ENCODE measurements at places on chromosomes 1 and 21.

DNA sequence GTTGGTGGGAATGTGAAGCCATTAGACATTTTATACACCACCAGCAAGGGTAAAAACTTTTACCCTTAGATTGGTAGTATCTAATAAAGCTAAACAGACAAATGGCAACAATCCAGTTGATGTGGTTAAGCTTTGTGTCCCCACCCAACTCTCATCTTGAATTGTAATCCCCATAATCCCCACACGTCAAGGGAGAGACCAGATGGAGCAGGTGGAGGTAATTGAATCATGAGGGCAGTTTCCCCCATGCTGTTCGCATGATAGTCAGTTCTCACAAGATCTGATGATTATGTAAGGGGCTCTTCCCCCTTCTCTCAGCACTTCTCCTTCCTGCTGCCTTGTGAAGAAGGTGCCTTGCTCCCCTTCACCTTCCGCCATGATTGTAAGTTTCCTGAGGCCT lies 602.3 kb downstream of the NUF2 start:
- no peak for DNase-seq

- DNase-seq: no peak
Measured at GRCh38 chr21:16117851-16118590, 388.2 kb downstream of the USP25 start.

GRCh38 chr1:21517161-21517589 lies 8.0 kb downstream of the ALPL start:
- no peak for DNase-seq

- no peak for DNase-seq
Measured at GRCh38 chr1:1370771-1371300, 4.2 kb downstream of the AURKAIP1 start.

- no peak for DNase-seq
Measured at GRCh38 chr21:42061195-42061985, 9.7 kb upstream of the UMODL1 start.

- no peak for DNase-seq
Measured at GRCh38 chr1:153773096-153773921, 1.9 kb upstream of the SLC27A3 start.

GRCh38 chr21:42746240-42746592 lies 92.8 kb downstream of the PDE9A start:
- no peak for DNase-seq

GRCh38 chr1:213331631-213332175 lies 280.7 kb downstream of the RPS6KC1 start:
- no peak for DNase-seq

DNA sequence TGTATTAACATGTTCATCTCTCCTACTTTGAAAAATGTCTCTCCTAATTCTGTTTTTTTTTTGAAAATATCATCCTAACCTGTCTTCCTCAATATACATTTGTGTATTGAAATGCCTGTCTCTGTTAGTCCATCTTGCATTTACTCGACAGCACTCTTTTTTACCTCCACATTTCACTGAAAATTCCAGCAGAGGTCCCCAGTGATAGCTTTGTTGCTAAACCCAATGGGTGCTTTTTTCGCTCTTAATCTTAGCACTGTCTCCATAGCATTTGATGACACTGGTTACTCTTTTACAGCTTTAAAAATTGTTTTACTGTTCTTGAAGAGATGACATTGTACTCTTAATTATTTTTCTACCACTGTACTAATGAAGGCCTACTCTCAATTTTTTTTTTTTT lies 10.8 kb downstream of the OSBPL9 start:
- peak; percentile 6 for DNase-seq

DNA sequence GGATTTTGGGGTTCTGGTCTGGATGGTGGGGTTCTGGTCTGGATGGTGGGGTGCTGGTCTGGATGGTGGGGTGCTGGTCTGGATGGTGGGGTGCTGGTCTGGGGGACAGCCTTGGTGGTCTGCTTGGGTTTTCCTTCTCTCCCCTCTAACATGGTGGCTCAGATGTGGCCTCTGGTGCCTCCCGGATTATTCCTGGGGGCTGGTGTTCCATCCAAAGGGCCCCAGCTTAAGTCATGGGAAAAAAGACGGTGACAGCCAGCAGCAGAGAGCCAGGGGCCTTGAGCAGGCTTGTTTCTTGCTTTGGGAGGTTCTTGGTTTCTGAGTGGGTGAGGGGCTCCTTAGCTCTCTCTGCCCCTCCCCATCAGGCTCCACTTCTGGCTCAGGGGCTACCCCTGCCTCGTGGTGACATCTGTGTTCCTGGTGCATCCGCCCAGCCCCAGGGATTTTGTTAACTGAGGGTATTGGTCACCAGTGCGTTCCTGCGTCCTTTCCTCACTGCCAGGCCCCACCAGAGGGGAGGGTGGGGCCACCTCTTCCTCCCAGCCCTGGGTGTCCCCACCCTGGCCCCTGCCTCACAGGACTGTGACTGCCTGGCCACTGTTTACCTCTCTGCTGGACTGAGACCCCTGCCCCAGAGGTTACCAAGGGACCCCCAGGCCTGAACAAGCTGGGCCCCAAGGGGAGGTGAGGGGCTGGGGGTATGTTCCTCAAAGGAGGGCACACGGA lies 43.2 kb upstream of the ACTRT2 start:
- DNase-seq: no peak

DNA sequence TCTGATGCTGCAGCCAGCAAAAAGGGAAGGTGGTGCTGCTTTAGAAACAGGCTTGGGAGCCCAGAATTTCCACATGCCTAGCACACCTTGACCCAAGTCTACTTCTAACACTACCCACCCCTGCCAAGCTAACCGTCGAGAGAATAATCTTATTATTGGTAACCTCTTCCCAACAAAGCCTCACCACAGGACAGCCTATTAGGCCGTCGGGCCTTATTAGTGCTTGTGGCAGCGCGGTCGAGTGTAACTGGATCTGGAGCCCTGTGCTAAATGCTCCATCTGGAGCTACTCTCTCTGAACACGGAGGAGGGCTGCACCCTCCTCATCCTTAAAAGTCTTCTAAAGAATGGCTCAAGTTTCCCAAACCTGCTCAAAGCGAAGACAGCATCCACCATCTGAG lies 165.5 kb upstream of the NFIA start:
- peak; percentile 28 for DNase-seq

GRCh38 chr1:109267743-109268300 lies 15.1 kb downstream of the PSRC1 start:
- DNase-seq: peak; percentile 7

DNA sequence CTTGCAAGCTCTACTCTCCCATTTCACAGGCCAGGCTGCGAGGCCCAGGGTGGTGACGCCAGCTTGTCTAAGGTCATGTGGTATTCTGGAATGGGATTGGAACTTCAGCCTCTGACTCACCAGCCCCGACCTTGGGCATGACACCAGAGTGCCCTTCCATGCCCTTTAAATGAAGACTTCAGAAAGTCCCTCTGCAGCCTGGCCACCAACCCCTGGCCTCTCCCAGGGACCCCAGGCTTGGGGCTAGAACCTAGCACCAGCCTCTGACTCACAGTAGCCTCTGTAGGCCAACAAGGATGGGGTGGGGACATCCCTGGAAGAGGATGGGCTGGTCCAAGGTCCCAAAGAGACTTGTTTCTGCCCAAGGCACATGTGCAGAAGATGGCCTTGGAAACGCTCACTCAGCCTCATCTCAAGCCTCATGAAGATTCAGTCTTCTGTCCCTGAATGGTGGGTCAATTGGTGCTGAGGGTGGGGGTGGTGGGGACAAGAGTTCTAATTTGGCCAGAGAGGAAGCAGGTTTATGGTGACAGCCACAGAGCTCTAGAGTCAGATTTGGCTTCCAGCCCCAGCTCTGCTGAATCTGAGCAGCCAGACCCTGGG lies 36.1 kb upstream of the RUNX3 start:
- no peak for DNase-seq

DNA sequence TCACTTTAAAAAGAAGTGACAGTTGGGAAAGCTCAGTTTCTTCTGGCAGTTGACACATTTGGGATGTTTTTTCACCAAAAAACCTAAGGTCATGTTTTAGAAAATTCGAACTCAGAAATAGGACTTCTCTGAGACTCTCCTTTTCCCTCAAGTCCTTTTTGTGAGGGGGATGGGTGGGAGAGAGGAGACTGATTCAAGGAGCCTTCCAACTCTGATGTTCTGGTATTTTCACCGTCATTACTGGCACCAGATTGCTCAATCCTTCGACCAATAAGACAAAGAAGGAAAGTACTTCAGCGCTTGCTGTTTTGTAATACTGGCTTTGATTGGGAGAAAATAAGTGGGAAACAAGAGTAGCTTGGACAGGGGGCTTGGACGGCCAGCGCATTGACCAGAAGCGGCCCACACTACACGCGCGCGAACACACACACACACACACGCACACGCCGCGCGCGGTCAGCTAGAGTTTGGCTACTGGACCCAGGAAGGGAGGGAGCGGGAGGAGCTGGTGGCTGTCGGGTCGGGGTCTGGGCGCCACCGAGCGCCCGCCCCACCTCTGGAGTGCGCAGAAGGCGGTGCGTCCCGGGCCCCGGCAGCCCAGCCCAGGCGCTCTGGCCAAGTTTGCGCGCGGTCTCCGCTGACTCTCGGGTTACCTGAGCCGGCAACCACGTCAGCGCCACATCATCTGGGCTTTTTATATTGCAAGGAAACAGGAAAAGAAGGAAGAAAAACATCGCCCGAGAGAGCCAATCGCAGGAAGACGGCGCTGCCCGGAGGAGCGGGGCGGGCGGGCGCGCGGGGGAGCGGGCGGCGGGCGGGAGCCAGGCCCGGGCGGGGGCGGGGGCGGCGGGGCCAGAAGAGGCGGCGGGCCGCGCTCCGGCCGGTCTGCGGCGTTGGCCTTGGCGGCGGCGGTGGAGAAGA lies at the start of gene KCNK1:
KCNK1 (plus strand) TSS at position 855 of the 921 bp plus-strand sequence; CDS start at position 921, 66 bp downstream.
- DNase-seq: no peak

DNA sequence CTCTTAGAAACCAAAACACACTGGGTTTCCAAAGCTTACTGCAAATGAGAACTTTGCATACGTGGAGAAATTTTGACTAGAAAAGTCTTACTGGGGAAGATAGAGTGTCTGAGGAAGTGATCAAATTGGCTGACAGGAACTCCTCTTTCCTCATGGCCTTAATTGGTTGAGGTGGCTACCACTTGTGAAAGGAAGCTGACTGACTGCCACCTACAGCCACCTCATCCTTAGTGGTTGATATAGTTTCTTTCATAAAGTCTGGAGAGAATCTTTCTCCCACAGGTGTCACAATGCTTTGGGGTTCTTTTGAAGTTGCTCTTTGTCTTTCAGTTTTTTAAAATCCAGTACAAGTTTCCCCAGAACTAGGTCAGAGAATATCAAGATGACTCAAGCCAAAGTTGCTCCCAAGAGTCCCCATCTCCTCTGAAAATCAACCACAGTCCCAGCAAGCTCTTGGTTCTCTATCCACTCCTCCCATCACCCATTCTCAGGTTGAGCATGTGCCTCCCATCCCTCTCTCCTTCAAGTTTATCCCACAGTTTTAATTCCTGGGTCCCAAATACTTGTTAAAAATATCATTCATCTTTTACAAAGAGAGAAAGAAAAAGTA lies 43.3 kb downstream of the GPR88 start:
- DNase-seq: no peak

Measured in BE2C (cell line).